NCI-H748 treated with DMSO at 0.1 percent for 48 hours (cell line): ENCODE measurements at places on chromosomes 3 and 15.

GRCh38 chr3:69729147-69729919 lies 9.9 kb upstream of the MITF start:
- no peak for DNase-seq

DNA sequence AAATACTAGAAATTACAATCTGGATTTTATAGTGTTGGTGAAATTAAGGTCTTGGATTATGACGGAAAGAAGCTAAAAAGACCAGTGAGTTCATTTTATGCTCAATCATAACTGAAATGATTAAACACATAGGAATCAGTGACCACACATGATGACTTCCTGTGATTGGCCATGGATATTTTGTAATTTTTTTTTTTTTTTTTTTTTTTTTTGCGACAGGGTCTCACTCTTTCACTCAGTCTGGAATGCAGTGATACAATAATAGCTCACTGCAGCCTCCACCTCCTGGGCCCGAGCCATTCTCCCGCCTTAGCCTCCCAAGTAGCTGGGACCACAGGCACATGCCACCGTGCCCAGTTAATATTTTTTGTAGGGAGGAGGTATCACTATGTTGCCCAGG lies 47.4 kb downstream of the PAQR5 start:
- DNase-seq, result no peak

- DNase-seq, result no peak
Observed at GRCh38 chr3:43034200-43034599, 55.1 kb downstream of the GASK1A start.

DNA sequence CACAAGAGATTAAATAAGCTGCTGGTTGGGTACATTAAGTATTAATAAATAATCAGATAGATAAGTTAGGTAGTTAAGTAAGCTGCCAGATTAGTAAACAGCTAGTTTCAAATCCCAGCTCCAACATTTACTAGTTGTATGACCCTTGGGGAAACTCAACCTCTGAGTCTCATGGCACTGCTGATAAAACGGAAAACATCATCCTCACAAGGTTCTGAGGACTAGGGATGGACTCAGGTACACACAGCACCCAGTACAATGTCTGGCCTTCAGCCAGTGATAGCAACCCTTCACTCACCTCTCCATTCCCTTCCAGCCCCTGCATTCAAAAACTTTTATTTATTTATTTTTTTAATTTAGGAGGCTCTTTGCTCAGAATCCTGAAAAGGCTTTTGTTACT lies 32.3 kb downstream of the B3GNT5 start:
- DNase-seq, result no peak

DNA sequence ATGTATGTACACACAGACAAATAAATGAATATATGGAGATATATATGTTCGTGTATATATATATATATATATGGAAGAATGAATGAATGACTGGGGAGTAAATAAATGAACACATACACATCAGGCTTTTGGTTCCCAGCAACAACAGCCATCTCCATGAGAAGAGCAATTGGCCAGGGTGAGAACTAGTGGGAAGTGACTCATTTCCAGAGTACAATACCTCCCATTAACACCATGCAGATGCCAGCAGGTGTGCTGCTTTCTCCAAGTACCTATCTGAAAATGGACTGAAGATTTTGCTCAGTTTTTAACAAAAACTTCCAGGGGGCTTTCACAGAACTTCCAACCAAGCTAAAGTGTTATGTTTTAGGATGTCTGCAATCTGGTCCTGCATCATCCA lies 179.8 kb upstream of the SLC2A2 start:
- no peak for DNase-seq

DNA sequence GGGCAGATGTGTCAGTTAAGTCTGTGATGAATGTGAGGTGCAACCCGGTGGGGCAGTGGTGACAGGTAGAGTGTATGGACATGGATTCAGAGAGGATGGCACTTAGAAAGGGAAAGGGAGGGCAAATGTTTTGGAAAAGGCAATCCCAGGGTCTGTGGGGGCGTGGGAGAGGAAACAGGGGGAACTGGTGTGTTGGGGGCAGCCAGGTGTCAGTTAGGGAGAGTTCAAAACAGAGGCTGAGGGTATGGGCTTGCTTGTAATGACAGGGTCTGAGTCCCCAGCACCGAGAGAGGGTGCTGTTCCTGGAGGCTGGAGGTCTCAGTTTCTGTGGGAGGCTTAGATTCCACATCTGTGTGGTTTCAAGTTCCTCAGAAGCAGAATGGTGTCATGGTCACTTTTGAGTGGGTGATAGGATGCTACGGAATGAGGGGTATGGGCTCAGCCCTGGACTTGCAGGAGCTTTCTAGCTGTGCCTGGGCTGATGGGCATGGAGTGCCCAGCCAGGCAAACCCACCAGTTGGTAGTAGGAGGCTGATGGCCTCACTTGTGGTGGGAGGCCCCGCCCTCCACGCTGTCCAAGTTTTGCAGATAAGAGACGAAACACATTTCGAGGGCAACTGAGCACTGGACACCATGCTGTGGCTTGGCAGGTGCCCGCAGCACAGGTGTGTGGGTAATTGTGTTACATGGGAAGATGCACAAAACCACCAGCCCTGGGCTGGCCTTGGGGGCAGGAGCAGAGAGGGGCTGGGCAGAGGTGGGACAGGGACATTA lies 209.4 kb downstream of the RPLP1 start:
- DNase-seq, result no peak

- DNase-seq, result no peak
Observed at GRCh38 chr3:182755308-182755707, 38.0 kb upstream of the ATP11B start.

DNA sequence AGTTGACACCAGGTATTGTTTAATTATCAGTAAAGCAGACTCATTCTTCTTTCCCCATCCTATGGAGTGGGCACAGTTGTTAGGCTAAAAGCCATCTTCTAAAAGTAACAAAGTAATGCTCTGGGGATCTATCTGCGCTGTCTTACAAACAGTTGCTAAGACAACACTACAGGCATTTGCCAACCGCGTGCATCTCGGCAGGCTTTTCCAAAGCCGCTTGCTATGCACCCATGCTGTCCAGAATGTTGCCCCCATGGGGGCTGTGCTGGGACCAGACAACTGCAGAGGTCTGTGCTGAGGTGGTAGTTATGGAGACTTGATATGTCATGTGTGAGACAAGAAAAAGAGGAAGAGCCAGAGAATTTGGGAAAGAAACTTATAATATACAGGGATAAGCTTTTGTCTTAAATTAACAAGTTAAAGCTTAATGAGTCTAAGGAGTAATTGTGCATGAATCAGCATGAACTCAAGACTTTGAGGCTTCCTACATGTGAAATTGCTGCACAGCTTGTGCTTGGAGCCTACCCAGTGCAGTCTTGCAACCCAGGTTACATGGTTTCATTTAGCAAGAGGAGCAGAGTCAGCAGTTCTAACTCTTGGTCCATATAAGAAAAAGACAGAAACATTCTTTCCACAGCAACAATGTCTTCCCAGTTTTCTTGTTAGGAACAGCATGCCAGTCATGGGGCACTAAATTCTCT lies 38.9 kb upstream of the DCLK3 start:
- DNase-seq, result no peak

DNA sequence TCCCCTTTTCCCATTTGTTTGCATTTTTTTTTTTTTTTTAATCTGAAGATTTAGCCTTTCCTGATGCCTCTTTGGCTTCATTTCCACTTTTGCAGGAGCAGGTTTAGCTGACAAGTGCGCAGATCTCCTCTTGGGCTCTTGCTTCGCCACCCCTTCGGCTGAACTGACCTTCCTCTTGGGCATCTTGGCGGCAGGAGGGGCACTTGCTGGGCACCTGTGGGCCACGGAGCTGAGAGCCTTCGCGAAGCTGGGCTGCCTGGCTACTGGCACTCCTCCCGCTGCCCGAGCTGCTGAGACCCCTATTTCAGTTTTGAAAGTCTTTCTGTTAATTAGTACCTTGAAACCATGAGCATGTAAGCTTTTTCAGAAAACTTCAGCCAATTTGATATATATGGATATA lies 8.8 kb downstream of the ARL13B start:
- no peak for DNase-seq

DNA sequence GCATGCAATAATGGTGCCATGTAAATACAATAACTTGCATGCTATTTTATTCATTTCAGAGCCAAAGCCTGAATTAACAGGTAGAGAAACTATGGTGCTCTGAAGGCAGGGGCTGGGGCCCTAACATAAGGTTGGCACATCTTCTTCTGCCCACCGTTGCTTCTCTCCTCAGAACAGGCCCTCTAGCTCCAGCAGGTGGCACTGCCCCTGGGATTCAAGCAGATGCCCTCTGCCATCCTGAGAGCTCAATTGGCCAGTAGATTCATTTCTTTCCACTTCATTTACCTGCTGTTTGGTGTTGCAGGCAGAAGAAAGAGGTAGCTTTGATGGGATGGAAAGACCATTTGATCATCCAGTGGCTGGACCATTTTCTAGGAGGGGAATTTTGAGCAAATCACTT lies 130.5 kb downstream of the FOXB1 start:
- DNase-seq, result no peak

DNA sequence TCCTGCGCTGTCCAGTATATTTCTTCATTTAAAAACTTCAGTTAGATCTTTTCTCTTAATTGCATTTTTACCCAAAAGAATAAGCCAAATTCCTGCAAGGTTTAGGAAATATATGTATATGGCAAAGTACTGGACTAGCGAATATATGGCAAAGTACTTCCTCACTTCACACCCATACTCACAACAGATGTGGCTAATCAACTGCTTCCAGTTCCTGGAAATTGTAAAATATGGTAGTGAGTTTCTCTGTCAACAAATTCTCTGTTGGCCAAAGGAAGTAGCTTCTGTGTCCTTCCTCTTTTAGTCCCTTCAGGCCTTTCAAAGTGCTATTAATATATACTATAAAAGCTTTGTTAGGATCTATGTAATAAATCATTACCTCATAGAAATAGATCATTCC lies 22.0 kb downstream of the GPR15 start:
- no peak for DNase-seq

DNA sequence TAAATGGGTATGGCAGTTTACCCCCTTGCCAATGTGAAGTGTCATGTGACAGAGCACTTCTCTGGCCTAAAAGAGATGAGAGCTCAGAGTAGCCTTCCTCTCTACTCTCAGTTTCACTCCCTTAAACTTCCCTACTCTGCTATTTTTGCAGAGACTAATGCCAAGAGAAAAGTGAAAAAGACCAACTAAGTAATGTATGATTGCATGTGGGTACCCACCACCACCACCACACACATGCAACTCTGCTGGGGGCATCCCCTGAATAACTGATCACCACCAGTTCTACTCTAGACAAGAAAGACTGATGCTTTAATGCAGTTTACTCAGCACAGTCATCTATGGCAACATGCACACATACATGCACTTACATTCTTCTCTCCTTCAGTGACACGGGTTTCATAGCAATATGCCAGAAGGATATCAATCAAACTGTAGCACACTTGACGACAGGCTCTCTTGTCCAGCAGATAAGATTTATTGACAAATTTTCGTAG lies 31.3 kb downstream of the SHQ1 start:
- no peak for DNase-seq

- DNase-seq, result no peak
Observed at GRCh38 chr15:79003896-79004295, 59.0 kb upstream of the CTSH start.

DNA sequence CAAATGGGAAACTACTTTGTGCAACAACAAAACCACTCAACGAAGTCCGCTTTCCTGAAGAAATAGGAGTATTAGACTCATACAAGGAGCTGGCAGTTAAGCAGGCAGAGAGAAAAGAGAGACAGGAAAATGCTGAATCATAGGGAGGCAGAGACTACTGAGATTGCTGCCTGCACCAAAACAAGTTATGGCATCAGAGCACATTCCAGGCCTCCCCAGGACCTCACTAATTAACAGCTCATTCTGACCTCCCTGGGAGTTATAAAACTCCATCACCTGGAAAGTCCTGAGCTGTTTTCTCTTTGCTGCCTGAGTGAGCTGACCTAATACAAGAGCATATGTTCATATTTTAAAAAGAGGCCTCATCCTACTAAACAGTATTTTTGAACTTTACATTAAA lies 741.0 kb downstream of the MCTP2 start:
- no peak for DNase-seq

GRCh38 chr3:9151240-9151639 lies 98.2 kb downstream of the SRGAP3 start:
- no peak for DNase-seq

DNA sequence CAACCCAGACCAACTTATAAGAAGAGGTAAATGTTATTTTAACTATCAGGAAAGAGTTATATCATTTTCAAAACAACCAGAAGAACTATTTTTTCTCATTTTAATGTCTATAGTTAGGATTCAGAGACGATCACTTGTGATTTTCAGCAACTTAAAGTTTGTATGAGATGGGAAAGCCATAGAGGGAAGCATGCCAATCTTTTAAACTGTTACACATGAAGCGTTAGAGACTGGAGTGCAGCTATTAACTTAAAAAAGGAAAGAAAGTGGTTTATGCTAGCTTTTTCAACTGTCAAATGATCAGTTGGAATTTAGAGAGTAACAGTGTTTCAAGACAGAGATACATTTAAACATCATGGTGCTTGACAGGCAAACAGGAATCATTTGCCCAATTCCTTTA lies 91.7 kb upstream of the LPP start:
- DNase-seq, result no peak

- no peak for DNase-seq
Observed at GRCh38 chr3:35335703-35336102, 303.6 kb upstream of the ARPP21 start.

- DNase-seq, result peak; percentile 31
Observed at GRCh38 chr3:72821161-72821781, 27.0 kb downstream of the SHQ1 start.

GRCh38 chr15:68557469-68558317 lies 21.1 kb upstream of the CORO2B start:
- no peak for DNase-seq

DNA sequence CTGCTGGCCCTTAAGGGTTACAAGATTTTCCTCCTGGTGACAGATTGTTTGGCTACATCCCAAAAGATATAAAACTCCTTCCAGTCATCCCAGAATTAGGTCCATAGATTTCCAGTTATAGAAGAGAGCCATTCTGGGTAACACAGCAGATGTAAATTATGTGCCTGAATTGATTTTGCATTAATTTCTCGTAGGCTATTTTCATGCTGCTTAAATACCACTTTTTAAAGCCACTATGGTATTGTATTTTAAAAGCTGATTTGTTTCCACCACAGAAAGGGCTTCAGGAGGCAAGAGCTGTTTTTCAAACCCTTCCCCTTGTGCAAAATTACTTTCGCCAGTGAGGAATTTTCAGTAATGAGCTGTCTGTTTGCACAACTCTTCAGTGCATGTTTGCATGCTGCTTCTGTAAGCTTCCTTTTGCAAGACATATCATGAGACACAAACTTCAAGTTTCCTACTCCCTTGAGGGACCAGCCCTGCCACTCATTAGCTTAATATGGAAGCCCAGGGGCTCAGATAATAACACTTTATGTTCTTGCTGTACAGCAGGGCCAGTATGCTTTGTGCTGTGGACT lies 105.4 kb upstream of the TNIK start:
- DNase-seq, result no peak

- no peak for DNase-seq
Observed at GRCh38 chr3:194705761-194706160, 20.1 kb downstream of the FAM43A start.

- DNase-seq, result no peak
Observed at GRCh38 chr3:191385101-191385500, 54.8 kb upstream of the UTS2B start.

GRCh38 chr3:32922078-32922477 lies 29.4 kb upstream of the CCR4 start:
- no peak for DNase-seq

GRCh38 chr3:23440416-23441294 lies 237.5 kb downstream of the UBE2E2 start:
- DNase-seq, result no peak
